ENCODE measurements at places on chromosomes 1 and 21.

GRCh38 chr1:228073061-228073856 lies 9.2 kb upstream of the ARF1 start:
- DNase-seq, result no peak

DNA sequence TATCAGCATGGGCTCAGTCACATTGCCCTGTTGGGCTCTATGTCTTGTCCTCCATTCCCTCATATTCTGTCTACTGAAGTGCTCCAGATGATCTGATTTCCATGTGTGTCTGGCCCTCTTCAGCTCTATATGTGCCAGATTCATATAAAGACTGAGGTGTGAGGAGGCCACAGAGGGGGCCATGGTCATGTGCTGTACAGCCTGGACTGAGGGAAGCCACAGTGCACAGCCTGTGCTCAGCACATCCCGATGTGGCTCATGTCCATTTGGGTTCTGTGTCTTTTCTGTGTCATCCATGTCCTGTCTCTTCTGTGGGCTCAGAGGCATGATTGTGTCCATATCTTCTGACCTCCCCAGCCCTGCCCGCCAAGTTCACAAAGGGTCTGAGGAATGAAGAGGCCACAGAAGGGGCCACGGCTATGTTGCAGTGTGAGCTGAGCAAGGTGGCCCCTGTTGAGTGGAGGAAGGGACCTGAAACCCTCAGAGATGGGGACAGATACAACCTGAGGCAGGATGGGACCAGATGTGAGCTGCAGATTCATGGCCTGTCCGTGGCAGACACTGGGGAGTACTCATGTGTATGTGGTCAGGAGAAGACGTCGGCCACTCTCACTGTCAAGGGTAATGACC lies 97.0 kb downstream of the OBSCN start:
- no peak for DNase-seq

GRCh38 chr1:233904633-233905415 lies at the start of gene SLC35F3:
Gene SLC35F3 (plus strand): TSS chr1:233904676.
- DNase-seq, result peak; percentile 60

DNA sequence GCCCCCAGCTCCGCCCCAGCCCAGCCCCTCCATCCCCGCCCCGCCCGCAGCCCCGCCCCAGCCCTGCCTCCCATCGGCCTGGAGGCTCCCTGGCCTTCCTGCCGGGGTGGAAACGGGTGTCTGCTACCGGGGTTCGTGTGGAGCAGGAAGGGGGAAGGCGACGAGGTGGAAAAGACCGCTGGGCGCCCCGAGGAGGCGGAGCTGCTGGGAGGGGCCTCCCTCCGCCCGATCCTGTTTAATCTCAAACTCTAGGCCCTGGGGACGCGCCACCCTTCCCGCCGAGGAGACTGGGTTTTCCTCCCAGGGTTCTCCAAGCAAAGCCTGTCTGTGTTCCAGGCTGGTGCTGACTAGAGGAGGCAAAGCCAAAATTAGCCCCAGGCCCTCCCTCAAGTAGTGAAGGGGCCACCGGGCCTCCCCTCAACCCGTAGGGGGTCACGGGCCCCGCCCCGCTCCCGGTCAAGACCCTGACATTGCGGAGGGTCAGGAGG lies 16.2 kb upstream of the TTLL10 start:
- DNase-seq, result peak; percentile 45

DNA sequence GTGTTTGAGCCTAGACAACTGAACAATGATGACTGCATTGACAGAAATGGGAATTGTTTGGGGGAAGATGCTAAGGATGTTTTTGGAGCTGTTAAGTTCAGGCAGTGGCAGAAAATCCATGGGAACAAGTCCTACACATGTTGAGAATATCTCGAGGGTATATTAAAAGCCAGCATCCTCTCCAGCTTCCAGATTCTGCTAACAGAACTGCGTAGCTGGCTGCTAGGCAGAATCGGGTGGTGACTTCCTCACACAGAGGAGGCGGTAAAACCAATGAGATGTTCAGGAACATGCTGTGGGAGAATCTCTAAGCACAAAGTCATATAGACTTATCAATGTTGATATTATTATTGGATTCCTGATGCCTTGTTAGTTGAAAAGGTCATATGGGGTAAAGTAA lies 14.8 kb downstream of the FAM163A start:
- no peak for DNase-seq

- DNase-seq, result no peak
These were observed 30.5 kb upstream of the EFCAB14 start for GRCh38 chr1:46749404-46749803.

GRCh38 chr1:89957107-89957506 lies 37.8 kb upstream of the ZNF326 start:
- DNase-seq, result no peak

DNA sequence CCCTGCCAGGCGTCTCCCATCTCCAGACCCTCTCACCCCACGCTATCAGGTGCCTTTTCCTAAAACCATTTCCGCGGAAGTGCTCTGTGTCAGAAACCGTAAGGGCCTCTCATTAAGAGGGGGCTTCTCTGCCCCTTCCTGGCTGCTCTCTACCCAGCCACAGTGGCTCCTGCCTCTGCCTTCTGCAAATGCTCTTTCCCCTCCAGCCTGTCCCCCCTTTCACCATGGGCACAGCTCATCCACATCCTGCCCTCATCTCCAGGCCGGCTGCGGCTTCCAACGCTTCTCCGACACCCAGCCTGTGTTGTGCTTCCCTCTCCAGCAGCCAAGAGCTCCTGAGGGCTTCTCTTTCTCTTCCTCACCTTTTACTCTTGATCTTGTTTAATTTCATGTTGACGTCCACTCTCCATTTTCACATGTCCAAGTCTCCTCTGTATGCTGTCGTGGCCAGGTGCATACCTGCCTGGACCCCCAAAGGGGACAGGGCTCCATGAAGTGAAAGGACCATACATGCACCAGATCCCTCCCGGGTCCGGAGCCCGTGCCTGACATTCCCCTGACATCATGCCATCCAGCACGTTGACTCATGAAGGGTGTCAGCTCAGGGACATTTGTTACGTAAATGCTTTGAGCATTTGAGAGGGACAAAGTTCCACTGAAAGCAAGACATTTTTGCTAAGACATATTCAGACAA lies 306.5 kb downstream of the AJAP1 start:
- DNase-seq, result no peak

DNA sequence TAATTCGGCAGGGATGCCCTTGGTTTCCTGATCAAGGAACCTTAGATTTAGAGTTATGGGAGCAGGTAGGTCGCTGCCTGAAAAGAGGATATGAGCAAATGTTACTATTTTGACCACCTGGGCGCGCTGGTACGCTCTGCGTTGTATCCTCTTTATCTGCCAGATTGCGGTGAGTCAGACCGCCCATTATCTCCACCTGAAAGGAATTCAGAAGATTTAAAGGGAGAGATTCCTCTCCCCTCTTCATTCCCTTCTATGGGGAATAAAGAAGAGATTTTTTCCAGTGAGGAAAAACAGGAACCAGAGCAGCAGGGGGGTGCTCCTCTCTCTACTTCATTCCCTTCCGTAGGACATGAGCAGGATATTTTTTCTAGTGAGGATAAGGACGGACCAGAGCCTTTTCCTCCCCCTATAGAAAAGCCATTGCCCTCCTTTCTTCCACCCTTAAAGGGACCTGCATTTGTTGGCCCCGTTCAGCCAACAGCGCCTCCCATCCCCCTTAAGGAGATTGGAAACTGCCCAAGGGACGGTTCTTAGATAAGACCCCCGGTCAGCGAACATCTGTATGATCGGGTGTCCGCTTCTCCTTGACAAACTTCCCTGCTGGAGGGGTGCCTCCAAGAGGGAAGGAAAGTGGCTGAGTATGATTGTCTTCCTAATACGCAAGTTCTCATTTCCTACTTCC lies 34.1 kb downstream of the CLCA1 start:
- no peak for DNase-seq

GRCh38 chr1:204751883-204752687 lies 66.5 kb upstream of the LRRN2 start:
- peak; percentile 21 for DNase-seq

GRCh38 chr1:167345386-167345733 lies 124.7 kb downstream of the POU2F1 start:
- no peak for DNase-seq

DNA sequence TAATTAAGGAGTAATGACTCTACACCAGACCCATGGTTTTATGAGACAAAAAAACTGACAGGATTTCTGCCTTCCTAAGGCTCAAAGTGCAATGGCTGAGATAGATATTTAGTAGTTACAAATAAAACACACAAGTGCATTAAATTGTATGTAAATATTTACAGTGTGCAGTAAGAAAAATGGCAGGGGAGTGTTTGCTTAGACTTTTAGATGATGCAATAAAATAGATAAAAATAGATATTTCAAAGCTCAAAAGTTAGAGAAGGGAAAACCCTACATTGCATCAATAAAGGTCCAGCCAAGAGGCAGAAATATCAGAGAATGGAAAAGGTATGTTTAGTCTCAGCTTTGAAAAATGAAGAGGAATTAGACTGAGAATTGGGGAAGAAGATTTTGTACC lies 226.3 kb upstream of the FGGY start:
- no peak for DNase-seq

GRCh38 chr1:164578479-164579200 lies 19.7 kb downstream of the PBX1 start:
- no peak for DNase-seq

GRCh38 chr1:221800831-221801230 lies 58.9 kb upstream of the DUSP10 start:
- DNase-seq, result no peak

GRCh38 chr21:31358158-31358557 lies 14.1 kb upstream of the TIAM1 start:
- DNase-seq, result no peak

DNA sequence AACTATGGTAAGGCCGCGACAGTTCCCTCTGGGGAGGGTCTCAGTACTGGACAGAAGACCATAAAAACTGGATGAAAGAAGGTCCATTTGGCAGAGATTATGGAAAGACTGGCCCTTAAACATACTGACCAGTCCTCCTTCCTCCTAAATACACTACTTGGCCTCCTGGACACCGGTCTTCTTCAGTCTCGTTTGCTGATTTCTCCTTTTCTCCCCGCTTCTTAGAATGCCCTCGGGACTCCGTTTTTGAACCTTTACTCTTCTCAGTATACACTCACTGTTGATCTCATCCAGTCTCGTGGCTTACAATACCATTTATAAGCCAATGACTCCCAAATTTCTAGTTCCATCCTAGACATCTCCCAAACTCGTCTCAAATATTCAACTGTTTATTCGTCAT lies 694 bp upstream of the MRPL9 start:
- DNase-seq, result no peak

DNA sequence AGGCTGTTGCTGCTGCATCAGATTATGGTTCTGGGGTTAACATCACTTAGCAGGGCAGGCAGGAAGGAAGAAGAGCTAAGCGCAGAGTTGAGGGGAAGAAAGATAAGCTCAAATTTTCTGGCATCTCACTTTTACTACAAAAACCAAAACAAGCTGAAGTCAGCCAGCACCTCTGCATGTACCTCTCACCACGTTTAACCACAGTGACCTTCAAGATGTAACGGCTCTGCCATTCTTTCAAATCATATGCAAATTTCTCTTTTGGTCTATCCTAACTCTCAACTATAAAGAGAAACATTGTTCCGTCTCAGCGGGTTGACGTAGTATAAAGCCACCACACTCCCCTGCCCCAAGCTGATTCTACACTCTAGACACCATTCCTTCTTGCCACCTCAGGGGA lies 154.4 kb downstream of the OMA1 start:
- DNase-seq, result no peak

DNA sequence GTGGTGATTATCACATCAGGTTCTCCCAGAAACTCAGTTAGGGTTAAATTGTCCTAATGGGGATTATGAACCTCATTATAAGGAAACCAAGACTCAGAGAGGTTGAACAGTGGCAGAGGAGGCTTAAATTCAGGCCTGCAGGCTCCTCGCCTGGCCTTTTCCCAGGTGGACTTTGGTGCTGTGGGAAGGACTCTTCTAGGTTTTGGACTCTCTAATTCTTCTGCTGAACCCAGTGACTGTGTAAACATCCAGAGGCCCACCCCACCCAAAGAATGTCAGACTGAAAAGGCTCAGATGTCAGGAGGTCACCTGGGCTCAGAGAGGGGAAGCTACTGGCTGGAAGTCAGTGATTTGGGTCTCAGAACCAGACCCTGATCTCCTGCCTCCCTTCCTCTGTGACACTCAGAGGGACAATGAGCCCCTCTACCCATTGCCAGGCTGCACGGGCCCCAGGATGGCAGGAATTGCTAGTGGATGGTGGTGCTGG lies 2.5 kb downstream of the ZNF362 start:
- no peak for DNase-seq

DNA sequence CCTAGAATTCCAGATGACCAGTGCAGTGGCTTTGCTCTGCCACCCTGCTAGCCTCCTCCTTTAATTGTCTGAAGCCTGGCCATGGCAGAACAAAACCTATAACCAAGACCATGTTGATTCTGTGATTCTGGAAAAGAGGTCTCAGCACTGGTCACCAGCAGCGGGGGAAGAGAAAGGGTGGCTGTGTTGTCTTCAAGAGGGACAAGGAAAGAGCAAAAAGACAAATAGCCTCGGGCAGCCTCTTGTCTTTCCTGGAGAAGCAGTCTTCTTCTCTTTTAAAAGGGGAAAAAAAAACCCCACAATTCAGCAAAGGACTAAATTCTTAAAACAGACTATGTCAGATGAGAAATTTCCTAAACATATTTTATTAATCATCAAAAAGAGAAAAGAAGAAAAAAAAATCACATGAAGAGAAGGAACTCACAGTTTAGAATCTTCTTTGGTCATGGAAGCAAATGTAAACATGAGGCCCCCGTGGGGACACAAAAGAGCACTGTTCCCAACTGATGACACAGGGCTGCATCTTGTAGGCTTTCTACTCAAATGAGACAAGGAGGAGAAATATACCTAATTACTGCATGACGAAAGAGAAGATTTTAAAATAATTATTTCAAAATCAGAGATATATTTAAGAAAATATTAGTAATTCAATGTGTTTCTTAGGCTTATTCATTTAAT lies 36.3 kb upstream of the RAP1GAP start:
- peak; percentile 32 for DNase-seq

DNA sequence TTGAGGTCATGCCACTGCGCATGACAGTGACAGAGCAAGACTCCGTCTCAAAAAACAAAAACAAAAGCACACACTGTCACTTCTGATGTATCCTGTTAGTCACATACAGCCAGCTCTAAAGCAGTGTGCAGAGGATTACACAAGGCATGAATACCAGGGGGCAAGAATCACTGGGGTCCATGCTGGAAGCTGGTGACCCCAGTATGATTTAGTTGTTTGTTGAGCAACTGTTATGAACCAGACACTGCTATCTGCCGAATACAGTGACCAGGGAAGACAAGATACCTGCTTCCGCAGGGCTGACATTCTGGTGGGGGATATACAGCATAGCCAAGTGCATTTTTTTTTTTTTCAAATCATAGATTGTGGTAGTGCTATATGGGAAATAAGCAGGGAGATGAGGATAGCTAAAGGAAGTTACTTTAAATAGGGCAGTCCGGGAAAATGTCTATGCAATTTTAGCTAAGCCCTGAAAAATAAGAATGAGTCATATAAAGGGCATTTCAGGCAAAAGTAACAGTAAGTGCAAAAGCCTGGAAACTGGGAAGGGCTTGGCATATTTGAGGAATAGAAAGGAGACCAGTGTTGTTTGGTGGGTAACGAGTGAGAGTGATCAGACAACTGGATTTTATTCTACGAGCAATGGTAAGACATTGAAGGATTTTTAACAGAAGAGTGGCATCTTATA lies 69.7 kb downstream of the ADSS2 start:
- no peak for DNase-seq

GRCh38 chr1:160024195-160024905 lies 7.4 kb downstream of the PIGM start:
- DNase-seq, result no peak

GRCh38 chr1:14320518-14320917 lies 278.0 kb upstream of the KAZN start:
- DNase-seq, result no peak
